ENCODE measurements at places on chromosomes 16 and 17.

DNA sequence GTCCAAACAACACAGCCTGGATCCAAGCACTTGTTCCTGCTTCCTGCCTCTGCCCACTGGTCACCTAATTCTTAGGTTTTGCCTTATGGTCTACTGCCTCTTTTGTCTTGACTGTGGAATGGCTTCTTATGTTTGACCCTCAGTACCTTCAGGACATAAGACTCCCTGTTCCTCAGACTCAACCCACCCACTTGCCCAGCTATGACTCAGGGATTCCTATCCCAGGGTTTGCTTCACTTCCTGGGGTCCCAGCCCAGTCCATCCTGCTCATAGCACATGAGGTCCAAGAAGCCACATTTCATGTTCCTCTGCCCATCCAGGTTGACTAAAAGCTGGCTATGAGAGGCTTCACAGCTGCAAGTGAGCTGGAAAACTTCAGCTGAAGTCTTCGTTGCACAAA lies 320.9 kb upstream of the CDH5 start:
- no peak for DNase-seq

GRCh38 chr16:67969254-67970039 lies 1.0 kb upstream of the SLC12A4 start:
- DNase-seq, result no peak

DNA sequence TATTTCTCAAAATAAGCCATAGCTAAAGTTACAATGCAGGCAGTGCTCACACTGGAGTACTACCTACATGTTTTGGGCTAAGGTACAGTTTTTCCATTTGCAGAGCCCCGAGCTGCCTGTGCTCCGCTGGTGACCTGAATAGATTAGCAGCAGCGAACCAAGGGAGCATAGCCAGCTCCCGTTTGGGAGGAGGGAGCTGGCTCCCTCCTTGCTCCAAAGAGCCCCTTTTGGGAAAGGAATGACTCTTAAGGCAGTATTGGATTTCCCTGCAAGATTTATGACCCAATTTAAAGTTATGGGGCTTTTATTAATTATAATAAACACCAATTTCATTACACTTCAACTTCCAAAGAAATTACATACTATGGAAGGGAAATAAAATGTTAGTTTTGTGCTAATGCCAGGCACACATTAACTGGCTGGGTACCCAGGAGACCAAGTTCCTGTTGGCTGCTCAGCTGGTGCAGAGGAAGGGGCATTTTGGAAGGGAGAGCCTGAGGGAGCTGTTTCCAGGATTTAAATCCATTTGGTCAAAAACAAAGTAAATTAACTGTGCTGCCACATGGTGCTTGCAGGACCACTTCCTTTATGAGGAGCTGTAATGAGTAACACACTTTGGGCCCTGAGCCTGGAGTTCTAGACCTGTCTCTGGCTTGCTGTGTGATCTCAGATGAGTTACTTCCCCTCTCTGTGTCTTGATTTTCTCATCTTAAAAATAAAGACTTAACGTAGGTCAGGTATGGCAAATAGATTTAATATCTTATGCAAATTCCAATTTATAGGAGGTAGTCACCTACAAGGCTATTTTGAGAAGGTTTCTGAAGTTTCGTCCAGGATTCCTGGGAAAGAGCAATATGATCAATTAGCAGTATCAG lies 362.1 kb upstream of the CCL2 start:
- DNase-seq, result no peak

DNA sequence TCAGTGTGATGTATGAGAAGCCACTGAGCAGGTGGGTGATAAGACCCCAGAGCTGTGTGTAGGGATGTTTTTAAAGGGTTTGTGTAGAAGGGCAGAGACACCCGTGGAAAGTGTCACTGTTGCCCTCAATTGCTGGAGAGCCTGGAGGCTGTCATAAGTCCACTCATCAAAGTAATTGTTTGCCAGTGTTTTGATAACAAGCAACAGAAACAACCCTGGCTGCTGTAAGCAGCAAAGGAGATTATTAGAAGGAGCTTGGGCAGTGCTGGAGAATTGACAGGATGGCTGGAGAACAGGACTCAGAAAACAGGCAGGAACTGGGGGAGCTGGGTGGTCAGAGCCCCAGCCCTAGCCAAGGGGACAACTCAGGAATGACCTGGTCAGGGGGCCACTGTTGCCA lies 119.6 kb downstream of the CCDC182 start:
- no peak for DNase-seq

DNA sequence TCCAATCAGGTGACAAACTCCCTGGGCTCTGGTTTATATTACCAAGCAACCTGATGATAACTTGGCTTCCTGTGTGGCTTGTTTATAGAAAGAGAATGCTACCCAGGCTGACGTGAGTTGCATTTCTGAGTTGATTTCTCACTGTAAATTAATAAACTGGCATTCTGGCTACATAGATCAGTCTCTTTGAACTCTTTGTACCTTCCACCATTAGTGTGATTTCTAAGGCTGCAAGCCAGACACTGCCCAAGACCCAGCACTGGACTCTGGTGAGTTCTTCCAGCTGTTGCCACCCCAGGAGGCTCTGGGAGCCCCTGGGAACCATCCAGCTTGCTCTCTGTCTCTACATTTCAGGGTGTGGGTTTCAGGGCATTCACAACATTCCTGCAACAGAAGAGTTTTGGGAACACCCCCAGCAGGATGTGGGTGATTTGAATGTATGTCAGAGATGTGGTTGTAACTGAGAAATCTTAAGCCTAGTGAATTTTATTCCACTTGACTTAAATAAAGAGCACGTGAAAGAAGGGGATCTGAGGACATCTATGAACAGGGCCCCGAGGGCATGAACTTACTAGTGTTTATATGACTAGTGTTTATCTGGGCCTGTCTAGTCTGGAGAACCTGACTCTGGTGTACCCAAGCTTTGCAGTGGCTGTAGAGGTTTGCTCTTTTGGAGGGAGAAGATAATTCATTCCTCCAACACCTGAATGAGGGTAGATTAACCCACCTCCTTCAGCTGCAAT lies 30.3 kb upstream of the LRRC37A start:
- no peak for DNase-seq

GRCh38 chr17:77697480-77698400 lies 260.8 kb upstream of the TNRC6C start:
- no peak for DNase-seq

- DNase-seq, result no peak
Measured at GRCh38 chr17:79539944-79540705, 70.7 kb downstream of the RBFOX3 start.

GRCh38 chr16:8861563-8862308 lies 7.1 kb downstream of the CARHSP1 start:
- no peak for DNase-seq

- no peak for DNase-seq
Measured at GRCh38 chr17:17844079-17844478, 7.3 kb upstream of the SREBF1 start.

GRCh38 chr16:1712791-1713261 lies 6.8 kb downstream of the MAPK8IP3 start:
- no peak for DNase-seq

- DNase-seq, result peak; percentile 57
Measured at GRCh38 chr16:27222249-27223225, 19.2 kb downstream of the KDM8 start.

DNA sequence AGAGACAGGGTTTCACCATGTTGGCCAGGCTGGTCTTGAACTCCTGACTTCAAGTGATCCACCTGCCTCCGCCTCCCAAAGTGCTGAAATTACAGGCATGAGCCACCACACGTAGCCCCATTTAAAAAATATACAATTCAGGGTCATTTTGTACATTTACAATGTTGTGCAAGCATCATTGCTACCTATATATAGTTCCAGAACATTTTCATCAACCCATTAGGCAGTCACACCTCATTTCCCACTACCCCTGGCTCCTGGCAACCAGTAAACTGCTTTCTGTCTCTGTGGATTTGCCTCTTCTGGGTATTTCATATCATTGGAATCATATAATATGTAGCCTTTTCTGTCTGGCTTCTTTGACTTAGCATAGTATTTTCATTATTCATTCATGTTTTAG lies 6.7 kb downstream of the LRRC36 start:
- no peak for DNase-seq

- no peak for DNase-seq
Measured at GRCh38 chr16:50932348-50932935, 190.6 kb downstream of the CYLD start.

- DNase-seq, result peak; percentile 37
Measured at GRCh38 chr17:3960764-3961163, 3.5 kb downstream of the ATP2A3 start.

DNA sequence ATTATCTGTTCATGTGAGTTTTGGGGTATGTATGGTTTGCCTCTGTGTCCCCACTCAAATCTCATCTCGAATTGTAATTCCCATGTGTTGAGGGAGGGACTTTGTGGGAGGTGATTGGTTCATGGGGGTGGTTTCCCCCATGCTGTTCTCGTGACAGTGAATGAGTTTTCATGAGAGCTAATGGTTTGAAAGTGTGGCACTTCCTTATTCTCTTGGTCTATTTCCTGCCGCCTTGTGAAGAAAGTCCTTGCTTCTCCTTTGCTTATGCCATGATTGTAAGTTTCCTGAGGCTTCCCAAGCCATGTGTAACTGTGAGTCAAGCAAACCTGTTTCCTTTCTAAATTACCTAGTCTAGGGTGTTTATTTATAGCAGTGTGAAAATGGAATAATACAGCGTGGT lies 128.1 kb upstream of the HS3ST4 start:
- no peak for DNase-seq

DNA sequence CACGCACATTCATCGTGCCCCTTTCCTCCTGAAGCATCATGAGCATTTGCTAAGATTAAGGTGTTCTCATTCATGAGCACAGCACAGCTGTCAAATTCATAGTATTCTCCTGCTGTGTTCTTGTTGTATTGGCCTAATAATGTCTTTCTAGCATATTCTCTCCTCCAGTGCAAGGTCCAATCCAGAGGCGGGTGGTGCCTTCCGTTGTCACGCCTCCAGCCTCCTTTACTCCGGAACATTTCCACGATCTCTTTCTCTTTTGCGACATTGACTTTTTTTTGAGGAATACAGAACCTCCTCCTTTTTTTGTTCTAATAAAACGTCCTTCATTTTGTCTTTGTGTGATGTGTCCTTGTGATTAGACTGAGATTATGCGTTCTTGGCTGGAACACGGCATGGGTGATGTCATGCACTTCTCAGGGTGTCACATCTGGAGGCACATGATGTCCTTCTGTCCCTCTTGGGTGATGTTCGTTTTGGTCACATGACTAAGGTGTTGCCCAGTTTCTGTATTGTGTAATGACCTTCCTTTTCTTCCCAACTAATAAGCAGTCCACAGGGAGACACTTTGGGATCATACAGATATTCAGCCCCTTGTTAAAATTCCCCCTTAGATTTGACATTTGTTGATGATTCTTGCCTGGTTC lies 66.3 kb downstream of the CLEC16A start:
- no peak for DNase-seq

DNA sequence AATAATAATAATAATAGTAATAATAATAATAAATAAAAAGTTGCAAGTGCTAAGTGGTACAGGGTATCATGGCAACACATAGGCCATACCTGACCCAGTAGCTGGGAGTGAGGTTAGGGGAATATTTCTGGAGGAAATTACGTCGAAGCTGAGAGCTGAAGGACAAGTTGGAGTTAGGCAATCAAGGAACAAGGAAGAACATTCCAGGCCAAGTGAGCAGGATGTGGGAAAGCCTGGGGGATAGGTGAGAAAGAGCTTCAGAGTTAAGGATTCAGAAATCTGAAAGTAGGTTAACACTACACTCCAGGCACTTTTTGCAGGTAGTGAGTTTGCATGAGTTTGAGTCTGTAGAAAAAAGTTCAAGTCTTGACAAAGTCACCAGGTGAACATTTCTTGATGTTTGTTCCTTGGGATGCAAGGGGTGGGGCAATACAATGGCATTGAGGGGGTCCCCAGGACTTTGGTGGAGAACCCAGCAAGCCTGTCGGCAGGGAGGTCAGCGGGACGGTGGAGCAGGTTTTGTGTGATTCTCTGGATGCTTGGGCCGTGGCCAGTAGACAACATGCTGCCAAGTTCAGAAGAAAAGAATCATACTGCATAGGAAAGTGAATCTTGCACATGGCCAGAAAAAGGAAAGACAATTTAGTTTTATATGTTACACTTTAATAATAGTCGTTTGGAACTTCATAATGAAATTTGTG lies 27.7 kb upstream of the MPHOSPH6 start:
- no peak for DNase-seq

DNA sequence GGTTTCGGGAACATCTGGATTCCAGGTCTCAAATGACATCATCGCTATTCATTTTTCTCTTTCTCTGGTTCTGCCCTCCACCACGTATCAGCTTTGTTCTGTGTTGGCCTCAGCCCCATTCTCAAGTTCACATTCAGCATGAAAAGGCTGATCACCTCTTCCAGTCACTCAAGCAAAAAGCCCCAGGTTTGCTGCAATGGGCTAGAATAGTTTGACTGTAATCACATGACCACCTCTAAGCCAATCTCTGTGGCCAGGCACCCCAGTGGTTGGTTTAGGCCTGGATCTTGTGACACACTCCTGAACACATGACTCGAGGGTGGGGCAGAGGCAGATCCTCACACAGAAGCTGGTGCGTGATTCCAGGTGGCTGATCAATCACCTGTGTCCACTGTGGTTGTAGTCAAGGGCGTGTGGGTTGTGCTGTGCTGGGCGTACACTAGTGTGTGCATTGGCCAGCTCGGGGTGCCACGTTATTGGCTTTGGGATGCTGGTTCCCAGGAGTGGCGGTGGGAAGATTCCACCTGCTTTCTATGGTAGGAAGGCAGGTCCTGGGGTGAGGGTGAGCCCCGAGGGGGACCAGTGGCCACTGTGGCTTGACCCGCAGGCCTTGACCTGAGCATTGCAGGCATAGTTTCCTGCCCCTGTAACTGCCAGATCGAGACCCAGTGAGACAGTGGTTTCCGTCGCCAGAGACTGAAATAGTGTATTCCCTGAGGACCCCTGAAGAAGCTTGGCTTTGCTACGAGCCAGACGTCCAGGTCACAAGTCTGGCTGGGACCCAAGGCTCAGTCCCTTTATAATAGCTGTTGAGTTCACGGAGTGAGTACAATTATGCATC lies 12.0 kb downstream of the EEF2K start:
- DNase-seq, result no peak

DNA sequence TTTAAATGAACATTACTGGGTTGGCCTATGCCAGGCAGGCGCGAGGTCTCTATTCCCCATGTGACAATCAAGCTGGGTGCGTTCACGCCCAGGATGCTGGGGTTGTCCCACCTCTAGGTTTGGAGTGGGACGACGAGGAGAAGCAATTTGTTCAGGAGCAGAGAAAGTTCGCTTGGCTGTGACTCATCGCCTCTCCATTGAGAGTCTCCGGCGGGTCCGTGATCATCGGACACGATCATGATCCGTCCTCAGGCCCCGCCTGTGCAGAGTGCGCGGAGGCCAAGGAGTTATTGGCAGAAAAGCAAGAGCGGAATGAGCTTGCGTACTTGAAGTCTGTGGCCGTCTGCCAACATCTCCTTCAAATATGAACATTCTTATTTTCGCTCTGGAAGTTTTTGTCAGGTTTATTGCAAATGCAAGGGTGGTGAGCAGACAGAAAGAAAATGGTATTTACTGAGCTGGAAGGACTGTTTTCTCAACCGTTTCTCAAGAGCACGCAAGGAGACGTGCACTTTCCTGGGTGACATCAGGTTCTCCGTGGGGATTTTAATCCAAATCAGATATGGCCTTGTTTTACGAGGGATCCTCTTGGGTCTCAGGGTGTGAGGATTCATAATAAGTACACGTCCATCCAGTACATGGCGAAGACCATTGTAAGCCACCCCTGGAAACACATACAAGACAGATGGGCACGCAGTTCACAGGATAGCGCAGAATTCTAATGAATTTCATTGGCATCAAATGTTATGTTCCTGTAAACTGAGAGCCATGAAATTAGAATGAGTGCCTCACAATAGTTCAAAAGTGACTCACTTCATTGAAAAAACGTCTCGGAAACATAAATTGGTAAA lies 70.1 kb upstream of the CREBBP start:
- no peak for DNase-seq
